ENCODE measurements at places on chromosomes 1 and 21.

DNA sequence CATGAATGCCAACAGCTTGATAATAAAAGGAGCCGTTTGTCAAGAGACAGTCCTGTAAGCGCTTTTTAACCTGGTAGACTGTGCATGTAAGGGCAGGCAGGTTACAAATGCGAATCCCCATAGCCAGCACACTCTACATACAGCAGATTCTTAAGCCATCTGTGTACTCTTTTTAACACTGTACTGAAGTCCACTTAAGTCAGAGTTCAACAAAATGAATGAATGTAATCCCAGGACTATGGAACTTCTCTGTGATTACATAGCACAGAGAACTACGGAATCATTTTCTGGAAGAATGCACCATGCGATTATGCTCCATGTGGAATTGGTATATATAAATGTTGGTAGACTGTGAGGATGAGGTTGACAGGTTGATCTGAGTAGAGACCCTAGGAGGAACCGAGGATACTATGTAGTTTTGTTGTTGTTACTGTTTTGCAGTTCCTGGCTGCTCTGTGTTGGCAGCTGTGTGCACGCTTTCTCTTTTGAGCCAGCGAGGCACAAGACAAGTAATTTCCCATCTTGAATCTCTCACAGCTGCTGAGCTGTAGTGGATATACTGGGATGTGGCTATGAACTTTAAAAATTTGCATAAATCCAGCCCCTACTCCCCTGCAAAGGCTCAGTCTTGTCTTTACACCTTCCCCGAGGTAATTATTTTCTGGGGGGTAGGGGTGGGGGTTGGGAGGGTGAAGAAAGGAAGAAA is 21.9 kb downstream of the LRRC8D start:
- DNase-seq = no peak

GRCh38 chr1:168095476-168095875 is 41.3 kb downstream of the GPR161 start:
- no peak for DNase-seq

DNA sequence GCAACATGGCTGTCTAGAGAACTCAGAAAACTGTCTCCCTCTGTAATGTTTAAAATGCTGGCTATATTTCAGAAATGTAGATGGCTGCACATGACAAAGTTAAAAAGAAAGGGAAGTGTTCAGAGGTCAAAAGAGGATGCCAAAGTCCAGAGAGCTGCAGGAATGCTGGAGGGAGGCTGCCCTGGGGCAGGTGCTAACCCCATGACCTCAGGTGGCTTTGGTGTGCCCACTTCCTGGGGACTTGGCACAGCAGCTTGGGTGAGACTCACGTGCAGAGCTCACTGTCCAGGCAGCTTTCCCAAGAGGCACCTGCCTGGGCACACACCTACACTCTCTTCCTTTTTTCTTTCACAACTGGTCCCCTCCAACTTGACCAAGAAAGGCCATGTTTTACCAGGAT is 256.4 kb downstream of the KCNJ6 start:
- no peak for DNase-seq

DNA sequence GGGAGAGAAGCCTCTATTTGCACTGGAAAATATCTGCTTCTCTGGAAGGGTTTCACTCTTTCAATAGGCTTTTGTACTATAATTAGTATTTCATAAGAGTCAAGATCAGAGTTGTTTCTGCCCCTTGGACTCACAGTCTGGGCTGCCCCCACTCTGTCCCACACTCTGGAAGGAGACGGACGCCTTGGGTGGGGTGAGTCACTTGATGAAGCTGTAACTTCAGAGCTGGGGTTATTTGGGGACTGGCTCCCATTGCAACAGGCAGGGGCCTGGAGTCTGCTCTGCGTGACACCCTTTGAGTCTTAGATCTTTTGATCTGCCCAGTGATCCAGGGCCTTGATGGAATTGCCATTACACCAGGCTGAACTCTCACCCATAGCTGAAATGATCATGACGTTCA is 4.0 kb upstream of the KCNA10 start:
- no peak for DNase-seq

GRCh38 chr1:21631944-21632887 is 36.9 kb downstream of the RAP1GAP start:
- no peak for DNase-seq

DNA sequence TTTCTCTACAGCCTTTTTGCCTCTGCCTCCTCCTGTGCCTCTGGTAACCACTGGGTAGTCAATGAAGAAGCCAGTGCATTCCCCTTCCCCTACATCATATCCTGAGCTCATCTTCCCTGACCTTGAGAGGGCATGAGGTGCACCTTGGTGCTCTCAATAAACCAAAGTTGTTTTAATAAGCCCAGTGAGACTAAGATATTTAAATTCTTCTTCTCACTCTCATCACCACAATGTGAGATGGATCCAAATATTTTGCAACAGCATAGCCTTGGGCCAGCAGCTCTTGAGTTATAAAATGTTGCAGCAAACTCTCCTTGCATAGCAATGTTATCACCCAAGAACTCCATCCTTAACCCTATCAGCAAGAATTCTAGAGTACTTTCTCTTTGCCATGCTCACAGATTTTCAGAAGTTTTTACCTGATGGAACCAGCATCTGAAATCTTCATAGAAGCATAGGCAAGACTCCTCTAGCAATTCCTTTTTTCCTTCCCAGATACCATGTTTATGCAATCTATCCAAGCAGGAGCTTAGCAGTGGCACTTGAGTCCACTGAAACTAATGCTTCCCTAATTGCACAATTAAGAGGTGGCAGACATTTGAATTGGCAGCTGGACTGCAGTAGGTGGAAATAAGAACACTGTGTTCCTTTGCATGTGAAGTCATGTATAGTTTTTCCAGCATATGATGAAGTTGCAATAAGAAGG is 36.8 kb downstream of the CDC7 start:
- no peak for DNase-seq

- no peak for DNase-seq
Observed at GRCh38 chr1:37734629-37735591, 30.0 kb downstream of the EPHA10 start.

- no peak for DNase-seq
Observed at GRCh38 chr21:45087022-45087823, 12.8 kb downstream of the ADARB1 start.

GRCh38 chr21:14880922-14881321 is 183.9 kb downstream of the NRIP1 start:
- no peak for DNase-seq

GRCh38 chr1:232538224-232538942 is 91.5 kb downstream of the SIPA1L2 start:
- no peak for DNase-seq

- no peak for DNase-seq
Observed at GRCh38 chr1:10188133-10188650, 22.2 kb upstream of the KIF1B start.

GRCh38 chr1:936348-937264 is 12.9 kb downstream of the SAMD11 start:
- no peak for DNase-seq

- no peak for DNase-seq
Observed at GRCh38 chr1:162632698-162633080, 425 bp downstream of the DDR2 start.

DNA sequence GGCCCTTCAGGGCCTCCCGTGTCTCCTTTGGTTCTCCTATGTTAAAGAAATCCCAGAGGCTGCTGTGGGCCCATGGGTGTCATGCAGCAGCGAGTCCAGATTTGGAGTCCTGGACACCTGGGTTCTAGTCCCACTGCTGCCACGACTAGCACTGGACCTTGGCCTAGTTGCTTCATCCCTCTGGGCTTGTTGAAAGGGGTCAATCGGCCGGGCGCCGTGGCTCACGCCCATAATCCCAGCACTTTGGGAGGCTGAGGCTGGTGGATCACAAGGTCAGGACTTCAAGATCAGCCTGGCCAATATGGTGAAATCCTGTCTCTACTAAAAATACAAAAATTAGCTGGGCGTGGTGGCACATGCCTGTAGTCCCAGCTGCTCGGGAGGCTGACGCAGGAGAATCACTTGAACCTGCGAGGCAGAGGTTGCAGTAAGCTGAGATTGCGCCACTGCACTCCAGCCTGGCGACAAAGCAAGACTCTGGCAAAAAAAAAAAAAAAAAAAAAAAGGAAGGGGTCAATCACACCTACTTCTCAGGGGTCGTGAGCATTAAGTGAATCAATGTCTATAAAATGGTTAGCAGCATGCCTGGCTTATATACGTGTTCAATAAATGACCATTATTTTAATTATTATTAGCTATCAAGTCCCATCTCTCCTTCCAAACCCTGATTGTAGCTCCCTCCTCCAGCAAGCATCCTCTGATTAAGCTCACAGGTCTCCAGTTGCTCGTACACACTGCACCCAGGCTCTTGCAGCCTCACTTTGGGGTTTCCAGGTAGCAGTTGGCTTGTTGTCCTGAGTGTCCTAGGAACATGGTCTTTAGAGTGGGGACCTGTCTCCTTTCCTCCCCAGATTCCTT is 43.8 kb downstream of the KIRREL1 start:
- DNase-seq = no peak

- DNase-seq = no peak
Observed at GRCh38 chr1:115829023-115829674, 11.8 kb downstream of the NHLH2 start.

DNA sequence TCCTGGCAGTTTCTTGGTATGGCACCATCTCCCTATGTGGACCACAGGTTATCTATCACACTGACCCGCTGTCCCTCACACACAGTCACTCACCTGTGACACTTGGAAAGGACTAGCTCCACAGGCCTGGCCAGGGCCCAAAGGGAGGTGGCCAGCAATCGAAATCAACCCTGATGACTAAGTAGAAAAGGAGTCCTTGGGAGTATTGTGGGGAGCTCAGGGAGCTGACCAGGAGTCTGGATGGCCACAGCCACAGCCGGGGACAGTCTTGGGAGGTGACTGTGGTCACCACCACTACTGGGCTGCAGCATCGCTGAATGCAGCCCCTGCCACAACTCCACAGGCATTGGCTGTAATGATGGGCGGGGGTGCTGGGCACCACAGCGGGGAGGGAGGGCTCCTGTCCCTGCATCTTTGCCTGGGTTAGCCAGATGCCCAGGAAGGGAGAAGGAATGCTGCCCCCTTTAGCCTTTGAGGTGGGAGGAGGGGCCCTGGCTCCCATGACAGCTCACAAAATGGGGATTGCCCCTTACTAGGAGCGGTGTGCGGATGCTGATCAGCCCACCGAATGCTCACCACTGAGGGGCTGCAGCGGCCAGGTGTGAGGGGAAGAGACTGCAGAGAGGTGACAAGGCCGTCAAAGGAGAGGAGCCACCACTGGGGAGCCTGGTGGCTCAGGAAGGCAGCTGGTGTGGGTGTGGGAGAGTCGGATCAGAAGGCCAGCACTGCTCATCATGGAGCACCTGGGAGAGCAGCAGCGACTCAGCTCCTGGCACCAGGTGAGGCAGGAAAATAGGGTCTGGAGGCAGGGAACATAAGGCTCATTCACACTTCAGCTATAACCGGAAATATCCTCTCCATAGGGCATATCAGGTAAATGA is 61.3 kb downstream of the H3-3A start:
- DNase-seq = no peak

DNA sequence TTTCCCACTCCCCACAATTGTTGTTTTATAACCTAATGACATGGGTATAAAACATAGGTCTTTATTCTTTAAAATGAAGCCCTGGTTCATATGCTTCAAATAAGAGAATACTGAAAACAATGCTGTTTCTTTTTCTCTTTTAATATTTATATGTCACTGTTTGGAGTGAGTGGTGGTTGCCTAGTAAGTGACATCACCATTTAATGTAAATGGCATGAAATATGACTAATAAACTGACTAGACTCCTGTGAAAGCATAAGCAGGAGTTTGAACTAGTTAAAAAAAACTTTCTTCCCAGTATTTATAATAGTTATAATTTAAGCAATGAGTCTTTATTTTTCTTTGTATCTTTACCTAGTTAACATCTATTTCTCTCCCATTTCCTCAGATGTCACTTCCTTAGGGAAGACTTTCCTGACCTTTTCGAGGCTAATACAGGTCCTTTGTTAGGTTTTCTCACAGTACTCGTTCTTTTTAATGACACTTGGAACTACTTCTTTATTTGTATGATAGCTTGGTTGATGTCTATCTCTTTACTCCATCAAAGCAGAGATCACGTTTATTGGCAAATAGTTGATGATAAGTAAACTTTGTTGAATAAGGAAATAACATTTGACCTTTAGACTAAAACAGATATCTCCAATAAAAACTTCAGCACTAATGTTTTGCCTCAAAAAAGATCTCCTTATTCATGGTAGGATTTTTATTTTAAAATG is 105.4 kb upstream of the PDC start:
- DNase-seq = no peak

DNA sequence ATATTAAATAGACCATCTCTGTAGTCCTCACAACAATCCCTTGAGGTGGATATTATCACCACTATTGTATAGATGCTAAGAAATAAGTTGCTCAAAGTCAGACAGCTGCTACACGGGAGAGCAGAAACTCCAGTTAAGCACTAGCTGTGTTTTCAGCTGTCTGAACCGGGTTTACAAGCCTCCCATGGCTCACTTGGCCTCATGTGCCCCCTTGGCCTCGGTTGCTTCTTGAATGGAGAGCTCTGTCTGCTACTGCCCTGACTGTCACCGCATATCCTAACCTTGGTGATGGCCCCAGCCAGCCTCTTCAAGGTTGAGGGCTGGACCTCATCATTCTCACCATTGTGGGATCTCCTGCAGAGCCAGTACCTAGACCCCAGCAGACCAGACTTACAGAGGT is 123.4 kb downstream of the AK5 start:
- no peak for DNase-seq

- DNase-seq = no peak
Observed at GRCh38 chr1:165364568-165365133, 8.1 kb upstream of the LMX1A start.

- DNase-seq = no peak
Observed at GRCh38 chr1:41523071-41523470, 38.6 kb upstream of the EDN2 start.
